Left lobe of liver (tissue), 2 donors: ENCODE measurements at places on chromosomes 7 and 10. TPM values are rescaled to one million over a fixed set of nuclear protein-coding genes. Genes with fewer than 3 reads are reported as not detected.

The VWDE gene
- 0.38 TPM for total RNA-seq

The EIF4EBP2 gene
- 59.2 TPM for total RNA-seq

The MMRN2 gene
- total RNA-seq: 9.6 TPM

DNA sequence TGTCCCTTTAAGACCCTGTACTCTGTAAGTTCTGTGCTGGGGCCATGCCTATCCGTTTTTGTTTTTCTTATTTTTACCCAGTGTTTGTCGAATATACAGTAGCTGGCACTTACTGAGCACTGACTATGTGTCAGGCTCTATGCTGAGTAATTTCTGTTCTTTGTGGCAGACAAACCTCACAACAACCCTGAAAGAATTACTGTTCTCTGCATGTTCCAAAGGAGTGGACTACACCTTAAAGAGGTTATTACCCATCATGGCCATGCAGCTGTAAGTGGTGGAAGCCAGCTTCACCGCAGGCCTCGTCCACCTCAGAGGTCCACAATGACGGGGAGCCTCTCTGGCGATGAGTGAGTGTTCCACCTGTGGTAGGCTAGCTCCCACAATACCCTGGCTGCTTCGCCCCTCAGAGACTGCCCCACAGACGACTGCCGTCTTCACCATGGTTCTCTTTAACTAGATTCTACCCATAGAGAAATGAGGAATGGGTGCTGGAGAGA is 30.1 kb upstream of the RBM20 start:
- DNase-seq: no peak

- DNase-seq: no peak
Observed at GRCh38 chr7:121323515-121324302, 5.1 kb upstream of the WNT16 start.

- no peak for DNase-seq
Observed at GRCh38 chr10:113959383-113959760, 84.3 kb upstream of the ADRB1 start.

DNA sequence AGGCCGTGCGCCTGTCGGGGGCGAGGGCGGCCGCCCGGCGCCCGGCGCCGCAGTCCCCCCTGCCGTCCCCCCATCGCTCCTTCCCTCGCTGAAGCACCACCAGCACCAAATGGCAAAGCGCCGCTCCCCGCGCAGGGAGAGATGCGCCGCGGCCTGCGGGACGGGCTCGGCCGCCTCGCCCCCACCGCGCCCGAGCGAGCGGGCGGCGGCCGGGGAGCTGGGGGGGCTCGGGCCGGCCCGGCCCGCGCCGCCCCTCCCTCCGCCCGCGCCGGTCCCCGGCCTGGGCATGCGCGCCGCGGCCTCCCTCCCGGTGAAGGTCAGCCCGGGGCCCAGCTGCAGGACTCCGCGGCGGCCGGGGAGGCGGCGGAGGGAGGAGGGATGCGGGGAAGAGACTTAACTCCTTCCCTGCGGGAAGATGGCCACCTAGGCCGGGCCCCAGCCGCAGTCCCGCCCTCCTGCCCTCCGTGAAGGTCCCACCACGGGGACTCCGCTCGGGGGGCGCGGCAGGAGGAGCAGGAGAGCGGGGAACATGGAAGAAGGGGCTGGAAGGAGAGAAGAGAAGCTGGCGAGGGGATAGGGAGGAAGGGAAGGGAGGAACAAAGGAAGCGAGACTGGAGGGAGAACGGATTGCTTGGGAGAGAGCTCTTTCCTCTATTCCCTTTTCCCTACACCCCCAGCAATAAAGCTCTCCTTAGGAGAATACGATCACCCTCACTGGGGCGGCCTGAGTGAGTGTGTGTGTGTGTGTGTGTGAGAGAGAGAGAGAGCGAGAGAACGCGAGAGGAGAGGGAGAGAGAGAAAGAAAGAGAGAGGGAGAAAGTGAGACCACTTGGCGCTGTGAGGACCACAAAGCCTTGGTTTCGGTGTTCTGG is 3.4 kb upstream of the SMARCD3 start:
- DNase-seq: no peak

GRCh38 chr7:108529341-108529740 is 3.4 kb upstream of the PNPLA8 start:
- no peak for DNase-seq

- no peak for DNase-seq
Observed at GRCh38 chr7:30231271-30231670, 53.1 kb upstream of the ZNRF2 start.

- DNase-seq: no peak
Observed at GRCh38 chr7:120964088-120964487, 13.5 kb downstream of the ING3 start.

DNA sequence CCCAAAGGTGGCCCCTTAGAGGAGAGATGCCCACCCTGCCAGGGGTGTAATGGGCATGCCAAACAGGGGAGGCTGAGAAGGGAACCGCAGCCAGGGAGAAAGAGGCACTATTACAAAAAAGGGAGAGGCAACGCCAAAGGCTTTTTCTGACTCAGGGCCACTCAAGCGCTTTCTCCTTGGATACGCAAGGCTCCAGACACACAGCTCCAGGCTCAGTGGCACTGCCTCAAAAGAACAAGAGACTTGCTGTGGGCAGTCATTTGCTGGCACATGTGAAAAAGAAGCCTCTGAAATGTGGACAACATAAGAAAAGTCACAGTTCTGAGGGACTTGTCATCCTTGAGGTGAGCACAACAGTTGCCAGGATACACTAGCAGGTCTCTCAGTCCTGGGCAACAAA is 128.4 kb downstream of the DGKI start:
- no peak for DNase-seq
